ENCODE measurements at places on chromosomes 7 and 10.

DNA sequence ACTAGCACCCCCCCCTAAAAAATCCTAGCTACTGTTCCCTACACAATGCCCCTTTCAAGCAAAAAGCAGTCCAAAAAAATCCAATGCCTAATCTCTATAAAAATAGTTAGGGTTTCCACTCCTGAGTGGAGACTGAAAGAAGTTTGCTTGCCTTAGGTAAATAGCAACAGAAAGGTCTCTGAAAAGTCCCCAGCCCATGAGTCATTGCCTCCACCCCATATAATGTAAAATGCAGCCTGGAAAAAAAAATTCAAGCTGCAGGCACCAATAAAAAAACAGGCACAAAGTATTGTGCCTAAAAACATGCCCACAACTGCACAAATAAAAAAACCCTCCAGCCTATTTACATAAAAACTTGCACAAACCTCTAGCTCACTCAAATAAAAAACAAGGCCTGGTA lies 47.5 kb downstream of the ZNF680 start:
- no peak for DNase-seq

GRCh38 chr10:23422003-23422411 lies 16.9 kb upstream of the OTUD1 start:
- no peak for DNase-seq

DNA sequence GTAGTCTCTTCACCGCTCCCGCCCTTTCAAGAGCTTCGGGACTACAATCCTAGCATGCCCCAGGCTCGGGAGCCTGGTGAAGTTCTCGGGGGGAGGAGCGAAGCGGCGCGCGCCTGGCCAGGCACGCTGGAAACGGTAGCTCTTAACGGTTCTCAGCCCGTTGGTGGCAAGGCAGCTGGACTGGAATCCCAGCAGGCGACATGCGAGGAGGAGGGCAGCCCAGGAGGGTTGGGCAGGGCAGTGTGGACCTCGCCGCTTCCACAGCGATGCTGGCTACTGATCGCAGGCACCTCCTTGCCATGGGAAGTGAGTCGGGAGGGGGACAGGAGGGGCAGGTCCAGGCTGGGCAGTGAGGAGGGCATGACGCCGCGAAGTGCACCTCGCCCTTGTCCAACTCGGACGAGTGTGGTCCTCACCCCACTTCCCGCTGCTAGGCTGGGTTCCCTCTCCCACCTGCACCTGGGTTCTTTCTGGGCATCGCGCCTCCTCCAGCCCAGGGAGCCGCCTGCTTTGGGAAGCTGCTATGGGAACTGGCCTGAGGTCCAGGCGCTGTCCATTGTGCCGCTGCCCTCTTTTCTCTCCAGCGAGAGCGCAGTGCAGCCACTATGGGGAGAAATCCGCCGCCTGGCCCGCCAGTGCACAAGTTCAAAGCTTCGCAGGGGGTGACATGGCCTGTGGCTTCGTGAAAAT lies 367.8 kb upstream of the NUPR2 start:
- DNase-seq: no peak

DNA sequence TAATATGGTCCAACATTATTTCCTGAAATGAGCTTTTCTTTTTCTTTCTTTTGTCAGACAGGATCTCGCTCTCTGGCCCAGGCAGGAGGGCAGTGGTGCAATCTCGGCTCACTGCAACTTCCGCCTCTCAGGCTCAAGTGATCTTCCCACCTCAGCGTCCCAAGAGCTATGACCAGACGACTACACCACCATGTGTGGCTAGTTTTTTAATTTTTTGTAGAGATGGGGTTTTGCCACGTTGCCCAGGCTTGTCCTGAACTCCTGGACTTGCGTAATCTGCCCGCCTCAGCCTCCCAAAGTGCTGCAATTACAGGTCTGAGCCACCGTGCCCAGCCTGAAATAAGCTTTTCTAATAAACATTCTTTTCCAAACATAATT lies 48.6 kb downstream of the CUL2 start:
- DNase-seq: no peak

DNA sequence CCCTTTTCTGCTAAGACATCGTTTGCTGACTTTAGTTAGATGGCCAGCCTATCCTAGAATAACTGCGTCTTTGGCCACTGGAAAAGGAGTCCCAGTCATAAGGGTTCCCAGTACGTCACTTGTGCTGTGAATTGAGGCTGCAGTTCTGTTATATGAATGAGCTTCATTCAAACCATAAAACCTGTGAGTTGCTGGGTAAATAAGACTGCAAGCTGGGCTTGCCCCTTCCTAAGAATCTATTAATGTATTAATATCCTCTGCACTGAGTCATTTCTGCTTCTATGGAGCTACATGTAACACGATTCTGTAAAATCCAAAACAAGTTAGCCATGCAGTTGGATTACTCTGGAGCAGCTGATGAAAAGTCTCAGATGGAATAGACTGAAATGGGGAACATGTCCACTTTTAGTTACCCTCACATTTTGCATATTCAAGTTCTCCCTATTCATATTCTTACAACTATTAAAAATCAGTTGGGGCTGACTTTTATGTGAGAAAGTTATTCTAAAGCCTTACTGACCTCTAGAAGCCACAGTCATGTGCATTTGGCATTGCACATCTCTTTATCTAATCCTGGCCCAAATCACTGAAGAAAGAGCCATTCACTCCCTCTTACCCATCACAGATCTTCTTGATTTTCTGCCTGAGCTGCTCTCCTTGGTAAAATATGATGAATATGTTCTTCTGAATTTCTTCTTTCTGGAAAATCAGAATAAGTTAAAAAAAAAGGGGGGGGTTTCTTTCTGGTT lies 41.8 kb upstream of the TMEM213 start:
- DNase-seq: no peak

GRCh38 chr7:1022801-1023465 lies 21.4 kb upstream of the GPR146 start:
- no peak for DNase-seq

DNA sequence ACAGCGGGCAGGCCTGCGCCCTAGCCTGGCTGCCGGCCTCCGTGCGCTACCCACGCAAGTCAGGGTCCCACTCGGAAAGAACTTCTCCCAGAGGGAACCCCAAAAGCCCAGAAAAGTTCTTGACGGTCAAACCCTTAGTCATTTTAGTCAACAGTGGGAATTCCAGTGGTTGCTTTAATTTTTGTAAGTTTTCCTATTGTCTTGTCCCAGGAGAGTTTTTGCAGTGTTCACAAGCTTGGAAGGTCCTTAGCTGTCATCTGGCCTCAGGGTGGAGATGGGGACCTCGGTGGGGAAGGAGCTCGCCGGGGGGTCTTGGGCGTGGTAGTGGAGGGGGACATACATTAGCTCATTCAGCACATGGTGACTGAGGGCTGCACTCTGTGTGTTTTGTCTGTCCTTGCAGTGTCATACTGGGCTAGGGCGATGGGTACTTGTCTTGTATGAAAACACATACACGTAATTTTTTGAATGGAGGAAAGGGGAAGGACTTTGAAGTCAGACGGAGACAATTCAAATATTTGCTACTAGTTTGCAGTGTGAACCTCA lies 736 bp downstream of the MINDY4 start:
- no peak for DNase-seq

- no peak for DNase-seq
Observed at GRCh38 chr10:121788717-121789116, 139.1 kb downstream of the ATE1 start.

DNA sequence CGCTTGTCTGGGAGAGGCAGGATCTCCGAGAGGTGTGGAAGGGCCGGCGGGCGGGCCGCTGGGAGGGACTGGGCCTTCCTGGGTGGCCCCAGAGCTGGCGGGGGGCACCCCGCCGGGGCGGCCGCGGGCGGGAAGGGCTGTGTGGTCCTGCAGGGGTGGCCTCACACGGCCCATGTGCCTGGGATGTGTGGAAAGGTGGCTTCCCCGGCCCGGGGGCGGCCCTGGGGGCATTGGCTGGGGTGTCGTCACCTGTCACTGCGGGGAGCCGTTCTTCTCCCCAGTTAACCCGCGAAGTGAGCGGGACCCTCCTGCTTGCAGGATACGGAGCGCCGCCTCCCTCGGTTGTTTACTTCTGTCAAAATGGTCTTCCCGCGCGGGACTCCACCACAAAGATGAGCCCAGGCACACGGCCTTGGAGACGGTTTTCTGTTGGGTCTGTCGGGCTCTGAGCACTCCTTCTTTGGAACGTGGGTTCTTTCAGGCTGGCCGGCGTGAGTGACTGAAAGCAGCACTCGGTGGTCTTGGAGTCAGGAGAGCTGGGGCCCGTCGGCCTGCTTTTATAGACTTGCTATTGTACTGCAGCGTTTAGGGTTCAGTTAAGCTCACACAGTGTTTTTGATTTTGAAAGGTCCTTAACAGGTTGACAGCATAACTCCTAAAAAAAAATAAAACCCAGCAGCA lies 700 bp downstream of the SMC3 start:
- no peak for DNase-seq

- DNase-seq: no peak
Observed at GRCh38 chr10:124339119-124340032, 79.3 kb downstream of the OAT start.

- no peak for DNase-seq
Observed at GRCh38 chr7:44308596-44309270, 16.7 kb downstream of the CAMK2B start.

DNA sequence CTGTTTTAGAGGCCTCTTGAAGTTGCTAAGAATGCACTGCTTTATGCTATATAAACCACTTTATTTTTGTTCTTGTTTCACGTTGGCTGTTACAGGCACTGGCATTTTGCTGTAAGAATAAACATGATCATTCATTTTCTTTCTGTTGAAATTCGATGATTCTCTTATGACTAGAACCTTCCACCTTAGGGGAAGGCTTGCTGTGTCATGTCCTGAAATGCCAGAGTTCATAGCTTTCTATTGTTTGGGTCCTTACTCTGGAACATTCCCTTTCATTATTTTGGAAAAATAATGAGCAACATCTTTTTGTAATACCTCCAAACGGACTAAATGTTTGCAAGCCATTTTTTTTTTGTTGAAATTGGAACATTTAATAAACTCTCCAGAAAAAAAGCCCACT lies 495.1 kb upstream of the POT1 start:
- no peak for DNase-seq

DNA sequence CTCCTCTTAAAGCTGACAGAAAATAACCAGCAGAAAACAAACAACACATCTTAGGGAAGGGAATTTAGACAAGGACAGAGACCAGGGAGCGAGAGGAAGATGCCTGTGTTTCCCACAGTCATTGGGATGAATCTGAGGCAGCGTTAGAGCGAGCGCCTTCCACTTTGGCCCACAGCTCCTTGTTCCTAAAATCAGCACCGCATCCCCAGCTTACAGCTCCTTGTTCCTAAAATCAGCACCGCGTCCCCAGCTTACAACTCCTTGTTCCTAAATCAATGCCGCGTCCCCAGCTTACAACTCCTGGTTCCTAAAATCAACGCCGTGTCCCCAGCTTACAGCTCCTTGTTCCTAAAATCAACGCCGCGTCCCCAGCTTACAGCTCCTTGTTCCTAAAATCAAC lies 593.3 kb downstream of the PTPRN2 start:
- no peak for DNase-seq

DNA sequence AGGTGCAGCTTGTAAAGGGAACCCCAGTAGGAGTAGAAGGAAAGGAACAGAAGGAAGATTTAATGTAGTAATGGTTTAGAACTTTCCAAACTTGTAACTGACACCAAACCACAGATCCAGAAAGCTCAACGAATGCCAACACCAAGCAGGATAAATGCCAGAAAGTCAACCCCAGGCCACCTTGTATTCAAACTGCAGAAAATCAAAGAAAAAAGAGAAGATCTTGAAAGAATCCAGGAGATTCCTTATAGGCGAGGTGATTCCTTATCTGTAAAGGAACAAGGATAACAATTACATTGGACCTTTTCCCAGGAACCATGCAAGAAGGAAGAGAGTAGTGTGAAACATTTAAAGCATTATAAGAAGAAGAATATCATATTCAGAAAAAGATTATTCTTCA lies 93.6 kb downstream of the NKX6-2 start:
- DNase-seq: no peak

DNA sequence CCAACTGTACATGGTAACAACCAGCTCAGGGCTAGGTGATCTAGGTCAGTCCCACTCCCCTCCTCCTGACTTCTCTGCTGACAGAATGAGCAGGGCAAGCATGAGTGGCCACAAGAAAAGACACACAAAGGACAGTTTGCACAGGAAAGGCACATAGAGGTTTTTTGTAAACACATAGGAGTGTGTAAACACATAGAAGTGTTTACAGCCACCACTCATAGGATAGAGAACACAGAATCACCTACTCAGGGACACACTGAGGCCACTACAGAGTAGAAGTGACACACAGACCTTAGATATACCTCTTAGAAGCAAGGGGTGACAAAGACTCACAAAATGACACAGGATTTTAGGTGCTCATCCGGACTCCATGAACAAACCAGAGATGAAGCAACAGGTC lies 19.0 kb downstream of the NUDCD3 start:
- no peak for DNase-seq

DNA sequence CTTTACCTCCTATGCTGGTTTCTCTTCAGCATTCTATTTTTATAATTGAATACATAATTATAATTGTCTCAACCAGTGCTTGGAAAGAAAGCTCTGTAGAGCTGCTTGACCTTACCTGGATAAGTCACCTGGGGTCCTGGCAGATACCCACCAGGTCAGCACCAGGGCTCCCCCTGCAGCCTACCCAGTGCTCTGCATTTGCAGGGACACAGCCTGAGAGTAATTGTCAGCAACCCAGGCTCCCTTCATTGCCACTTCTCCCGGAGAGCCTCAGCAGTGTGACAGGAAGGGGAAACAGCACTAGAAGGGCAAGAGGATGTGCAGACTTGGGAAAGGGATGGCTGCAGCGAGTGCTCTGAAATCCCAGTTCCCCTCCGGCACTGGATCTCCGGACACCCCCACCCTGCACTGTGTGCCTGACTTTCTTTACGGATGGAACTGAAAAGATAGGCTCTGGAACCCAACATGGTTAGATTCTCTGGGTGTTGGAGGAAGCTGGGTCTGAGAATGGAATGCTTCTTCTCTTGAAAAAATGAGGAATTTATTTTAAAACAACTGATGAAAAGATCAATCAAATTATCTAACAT lies 11.4 kb upstream of the PAX4 start:
- no peak for DNase-seq

DNA sequence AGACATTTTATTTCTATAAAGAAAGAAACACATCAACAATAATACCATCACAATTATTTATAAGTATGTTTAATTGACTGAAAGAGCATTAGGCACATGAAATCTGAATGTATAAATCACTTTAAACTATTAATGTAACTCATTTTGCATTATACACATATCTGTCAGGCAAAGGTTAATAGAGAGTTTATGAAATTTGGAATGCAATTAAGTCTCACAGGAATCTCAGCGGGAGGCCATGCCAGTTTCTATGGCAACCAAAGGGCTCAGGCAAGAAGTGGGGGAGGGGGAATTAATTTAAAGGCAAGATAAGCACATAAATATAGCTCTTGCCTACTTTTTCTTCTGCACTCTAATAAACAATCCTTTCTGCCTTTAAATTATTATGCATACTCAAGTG lies 152.6 kb downstream of the SLC16A9 start:
- DNase-seq: no peak

DNA sequence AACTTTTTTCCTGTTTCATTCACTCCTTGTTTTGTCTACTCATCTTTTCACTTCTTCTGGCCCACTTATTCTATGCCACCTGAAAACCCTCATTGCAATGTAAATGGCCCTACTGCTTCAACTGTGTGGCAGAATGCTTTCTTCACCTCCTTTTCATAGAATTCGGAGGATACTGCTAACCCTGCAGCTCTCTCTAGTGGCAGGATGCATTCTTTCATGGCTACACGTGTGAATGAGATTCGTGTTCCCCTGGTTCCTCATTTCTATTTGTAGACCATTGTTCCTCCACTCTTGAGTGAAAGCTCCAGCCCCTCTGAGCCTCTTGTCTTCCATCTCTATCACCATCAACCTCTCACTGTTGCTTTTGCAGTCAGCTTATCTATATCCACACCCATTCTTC lies 20.9 kb upstream of the CYP26C1 start:
- no peak for DNase-seq
